Foreskin fibroblast (primary cell): ENCODE measurements at places on chromosomes 2 and 18.

GRCh38 chr2:71503837-71504236, 50.5 kb downstream of the DYSF start:
- no peak for DNase-seq

- peak; percentile 61 for DNase-seq
Measured at GRCh38 chr2:177604271-177605065, 211.9 kb downstream of the AGPS start.

GRCh38 chr2:146990311-146991054, 854.3 kb upstream of the ACVR2A start:
- peak; percentile 83 for DNase-seq

GRCh38 chr2:236117401-236117800, 50.8 kb downstream of the GBX2 start:
- DNase-seq = no peak

GRCh38 chr2:48240912-48241311, 289.0 kb upstream of the STON1 start:
- no peak for DNase-seq

GRCh38 chr2:99725820-99726219, 236.0 kb upstream of the REV1 start:
- no peak for DNase-seq

DNA sequence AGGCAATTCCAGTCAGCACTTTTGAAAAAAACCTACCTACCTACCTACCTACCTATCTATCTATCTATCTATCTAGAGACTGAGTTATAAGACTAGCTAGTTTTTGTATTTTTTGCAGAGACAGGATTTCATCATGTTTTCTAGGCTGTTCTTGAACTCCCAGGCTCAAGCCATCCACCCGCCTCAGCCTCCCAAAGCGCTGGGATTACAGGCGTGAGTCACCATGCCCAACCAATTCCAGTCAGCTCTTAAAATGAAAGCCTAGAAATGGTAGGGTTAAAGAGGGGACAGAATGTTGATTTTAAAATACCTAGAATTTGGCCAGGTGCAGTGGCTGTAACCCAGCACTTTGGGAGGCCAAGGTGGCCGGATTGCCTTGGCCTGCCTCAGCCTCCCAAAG, 19.1 kb downstream of the MSH2 start:
- peak; percentile 17 for DNase-seq

- peak; percentile 51 for DNase-seq
Measured at GRCh38 chr2:187434342-187434785, 13.7 kb downstream of the CALCRL start.

- no peak for DNase-seq
Measured at GRCh38 chr2:176103194-176103593, 3.6 kb downstream of the HOXD12 start.

- peak; percentile 94 for DNase-seq
Measured at GRCh38 chr2:234032279-234032856, 18.1 kb upstream of the SPP2 start.

- DNase-seq = peak; percentile 56
Measured at GRCh38 chr2:199148076-199148845, 309.5 kb downstream of the SATB2 start.

DNA sequence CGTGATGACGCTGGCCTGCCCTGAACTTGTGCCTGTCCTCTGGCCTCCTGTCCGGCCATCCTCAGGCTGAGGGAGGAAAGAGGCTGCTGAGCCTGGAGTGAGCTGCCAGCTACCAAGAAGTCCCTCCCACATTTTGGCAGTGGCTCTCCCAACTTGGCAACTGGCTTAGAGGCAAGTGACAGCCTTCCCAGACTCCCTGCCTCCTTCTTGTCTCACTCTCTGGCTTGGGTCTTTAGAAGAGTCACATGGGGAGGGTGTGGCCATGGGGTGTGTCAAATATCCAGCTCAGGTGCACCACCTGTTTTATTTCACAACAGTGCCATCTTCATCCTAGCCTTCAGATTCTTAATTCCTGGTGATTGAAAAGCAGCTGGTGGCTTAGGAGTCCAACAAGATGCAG, 222.9 kb downstream of the PRKCE start:
- no peak for DNase-seq

GRCh38 chr18:10739152-10739551, 213.3 kb downstream of the NAPG start:
- DNase-seq = no peak

DNA sequence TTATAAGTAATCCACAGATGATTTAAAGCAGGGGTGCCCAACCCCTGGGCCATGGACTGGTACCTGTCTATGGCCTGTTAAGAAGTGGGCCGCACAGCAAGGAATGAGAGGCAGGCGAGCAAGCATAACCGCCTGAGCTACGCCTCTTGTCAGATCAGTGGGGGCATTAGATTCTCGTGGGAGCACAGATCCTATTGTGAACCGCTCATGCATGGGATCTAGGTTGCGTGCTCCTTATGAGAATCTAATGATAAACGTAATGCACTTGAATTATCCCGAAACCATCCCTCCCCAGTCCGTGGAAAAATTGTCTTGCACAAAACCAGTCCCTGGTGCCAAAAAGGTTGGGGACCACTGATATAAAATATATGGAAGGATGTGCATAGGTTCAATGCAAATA, 153.7 kb downstream of the CSRNP3 start:
- DNase-seq = no peak

DNA sequence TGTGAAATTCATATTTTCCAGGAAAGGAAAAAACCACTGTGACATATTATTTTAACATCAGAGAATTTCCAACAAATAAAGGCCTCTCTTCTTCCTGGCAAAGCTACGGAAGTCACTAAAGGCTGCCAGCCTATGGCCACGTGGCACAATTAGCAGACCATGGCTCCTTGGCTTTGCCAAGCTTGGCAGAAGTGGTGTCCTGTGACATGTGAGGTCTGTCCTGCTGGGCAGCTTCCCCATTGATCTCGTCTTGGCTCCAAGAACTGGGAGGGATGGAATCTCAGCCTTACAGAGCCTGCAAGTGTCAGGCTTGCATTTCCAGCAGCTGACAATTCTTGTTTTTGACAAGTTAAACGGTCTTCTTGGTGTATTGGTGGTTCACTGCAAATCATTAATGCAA, 226.9 kb upstream of the THSD7B start:
- DNase-seq = no peak

- no peak for DNase-seq
Measured at GRCh38 chr2:172761306-172761705, 25.7 kb downstream of the RAPGEF4 start.

DNA sequence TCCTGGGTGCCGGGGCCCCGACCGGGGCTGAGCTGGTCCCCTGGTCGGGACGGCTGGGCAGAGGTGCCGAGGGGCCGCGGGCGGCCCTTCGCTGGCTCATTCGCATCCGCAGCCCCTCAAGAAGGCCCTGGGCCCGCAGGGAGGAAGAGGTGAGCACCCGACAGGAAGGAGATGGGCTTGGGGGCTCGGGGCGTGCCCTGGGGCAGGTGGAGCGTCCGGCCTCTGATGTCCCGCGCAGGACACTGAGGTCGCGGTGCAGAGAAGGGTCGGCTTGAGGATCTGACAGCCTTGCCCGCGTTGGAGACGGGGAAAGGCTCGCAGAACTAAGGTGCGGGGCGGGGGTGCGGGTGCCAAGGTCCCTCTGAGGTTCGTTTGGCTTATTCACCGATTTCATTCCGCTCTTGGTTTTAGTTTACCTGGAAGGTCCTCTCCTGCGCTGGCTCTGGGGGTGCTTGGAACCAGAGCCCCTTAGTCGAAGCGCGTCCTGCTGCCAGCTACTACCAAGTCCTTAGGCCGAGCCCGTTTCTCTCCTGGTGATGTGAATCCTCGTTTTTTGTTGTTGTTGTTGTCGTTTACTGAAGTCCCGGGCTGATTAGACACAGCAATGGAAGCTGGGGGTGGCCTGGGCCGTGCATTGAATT, 18.9 kb upstream of the CD8A start:
- DNase-seq = no peak

DNA sequence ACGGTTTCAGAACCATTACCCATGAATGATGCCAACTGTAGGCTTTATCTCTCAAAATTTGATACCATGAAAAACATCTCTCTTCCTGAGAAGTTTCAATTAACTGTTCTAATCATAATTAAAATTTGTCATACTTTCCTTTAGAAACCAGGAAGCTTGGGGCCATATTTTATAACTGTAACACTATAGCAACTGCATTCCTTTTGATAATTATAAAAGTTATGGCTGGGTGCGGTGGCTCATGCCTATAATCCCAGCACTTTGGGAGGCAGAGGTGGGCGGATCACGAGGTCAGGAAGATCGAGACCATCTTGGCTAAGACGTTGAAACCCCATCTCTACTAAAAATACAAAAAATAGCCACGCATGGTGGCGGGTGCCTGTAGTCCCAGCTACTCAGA, 70.6 kb downstream of the DNAH7 start:
- DNase-seq = no peak

- DNase-seq = peak; percentile 94
Measured at GRCh38 chr2:180125245-180125962, 118.3 kb upstream of the CWC22 start.

DNA sequence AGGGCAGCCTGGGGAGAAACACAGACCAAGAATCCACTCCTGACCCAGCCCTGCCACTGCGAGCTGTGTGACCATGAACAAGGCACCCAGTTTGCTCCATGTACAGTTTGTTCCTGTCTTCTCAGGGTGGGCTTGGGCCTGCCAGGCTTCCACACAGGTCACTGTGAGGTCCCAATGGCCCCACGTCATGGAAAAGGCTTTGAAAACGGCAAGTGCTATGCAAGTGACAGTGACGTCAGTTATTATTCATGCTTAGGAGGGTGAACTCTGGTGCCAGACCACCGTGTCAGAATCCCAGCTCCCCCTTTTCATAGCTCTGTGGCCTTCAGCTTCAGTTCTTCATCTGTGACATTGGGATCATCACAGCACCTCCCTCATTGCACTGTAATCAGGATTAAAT, 87.1 kb downstream of the TNS1 start:
- DNase-seq = no peak

DNA sequence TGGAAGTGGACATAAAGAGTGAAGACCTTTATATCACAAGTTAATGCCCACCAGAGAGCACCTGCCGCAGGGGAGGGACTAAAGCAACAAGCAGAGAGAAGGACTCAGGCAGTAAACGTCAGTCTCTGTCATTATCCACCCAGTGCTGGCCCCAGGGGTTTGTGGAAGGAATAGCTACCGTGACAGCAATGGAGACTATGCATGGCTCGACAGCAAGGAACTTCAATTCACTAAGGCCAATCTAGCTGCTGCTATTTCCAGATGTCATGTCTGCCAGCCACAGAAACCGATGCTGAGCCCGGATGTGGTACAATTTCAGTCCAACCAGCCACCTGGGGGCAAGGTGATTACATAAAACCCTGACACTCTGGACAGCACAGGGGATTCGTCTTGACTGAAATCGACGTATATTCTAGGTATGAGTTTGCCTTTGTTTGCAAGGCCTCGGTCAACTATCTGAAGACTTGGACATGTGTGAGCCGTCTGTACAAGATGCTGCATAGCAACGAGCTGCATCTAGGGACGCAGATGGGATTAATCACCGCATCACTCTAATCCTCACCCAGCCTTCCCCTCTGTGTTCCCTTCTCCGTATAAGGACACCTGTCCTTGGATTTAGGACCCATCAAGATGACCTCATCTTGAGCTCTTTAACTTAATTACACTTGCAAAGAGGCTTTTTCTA, 154.1 kb upstream of the SH3BP4 start:
- peak; percentile 79 for DNase-seq

- DNase-seq = no peak
Measured at GRCh38 chr2:132268977-132269523, 107.3 kb upstream of the ANKRD30BL start.

DNA sequence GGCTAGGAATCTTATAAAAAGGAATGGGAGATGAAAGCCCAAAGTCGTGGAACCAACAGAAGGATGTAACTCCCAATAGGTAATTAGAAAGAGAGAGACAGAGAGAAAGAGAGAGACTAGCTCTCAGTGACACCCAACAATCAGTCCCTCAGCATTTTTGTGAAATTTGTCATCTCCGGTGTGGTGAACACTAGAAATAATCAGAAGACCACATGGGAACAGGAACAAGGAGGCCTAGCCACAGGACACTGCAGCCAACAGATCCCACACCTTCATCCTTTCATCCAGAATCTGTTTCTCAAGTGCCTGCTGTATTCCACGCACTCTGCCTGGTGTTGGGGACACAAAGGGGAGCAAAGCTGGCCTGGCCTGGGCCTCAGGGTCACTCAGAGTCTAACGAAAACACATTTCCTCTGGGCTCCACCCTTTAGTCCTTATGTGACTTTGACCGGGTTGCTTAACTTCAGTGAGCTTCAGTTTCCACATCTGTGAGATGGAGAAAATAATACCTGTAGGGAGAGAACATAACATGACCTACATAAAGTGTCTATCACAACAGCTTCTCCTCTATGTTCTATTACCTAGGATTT, 53.1 kb downstream of the EHD3 start:
- no peak for DNase-seq

GRCh38 chr2:10326151-10326616, 23.5 kb downstream of the HPCAL1 start:
- no peak for DNase-seq

DNA sequence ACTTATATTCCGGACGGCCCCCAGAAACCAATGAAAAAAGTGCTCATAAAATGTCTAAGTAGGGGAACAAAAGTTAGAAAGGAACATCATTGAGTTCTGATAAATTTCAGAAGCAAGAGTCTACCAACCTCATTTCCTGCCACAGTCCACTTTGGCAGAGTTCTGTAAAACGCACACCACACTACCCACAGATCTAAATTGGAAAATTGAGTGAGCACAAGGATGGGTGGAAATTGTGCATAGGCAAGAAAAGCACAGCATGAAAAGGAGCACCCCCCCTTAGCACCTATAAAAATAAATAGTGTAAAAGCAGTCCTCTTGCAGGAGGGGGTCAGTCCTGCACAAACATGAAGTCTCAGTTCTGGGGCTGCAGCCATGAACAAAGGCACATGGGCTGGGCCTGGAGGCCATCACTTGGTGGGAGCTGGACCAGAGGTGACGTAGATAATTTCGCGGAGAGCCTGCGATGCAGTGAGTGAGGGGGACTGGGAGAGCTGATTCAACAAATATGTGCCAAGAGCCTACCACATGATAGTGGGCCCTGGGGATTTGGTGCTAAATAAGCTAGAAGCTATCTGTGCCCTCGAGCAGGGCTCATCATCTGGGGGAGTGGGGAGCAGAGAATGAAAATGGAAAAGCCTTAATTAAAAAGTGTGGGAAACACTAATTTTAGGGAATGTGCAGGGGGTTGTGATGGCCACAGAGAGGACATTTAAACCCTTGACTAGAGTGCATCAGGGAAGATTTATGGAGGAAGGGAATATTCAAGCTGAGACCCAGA, 48.9 kb upstream of the SPP2 start:
- DNase-seq = no peak

DNA sequence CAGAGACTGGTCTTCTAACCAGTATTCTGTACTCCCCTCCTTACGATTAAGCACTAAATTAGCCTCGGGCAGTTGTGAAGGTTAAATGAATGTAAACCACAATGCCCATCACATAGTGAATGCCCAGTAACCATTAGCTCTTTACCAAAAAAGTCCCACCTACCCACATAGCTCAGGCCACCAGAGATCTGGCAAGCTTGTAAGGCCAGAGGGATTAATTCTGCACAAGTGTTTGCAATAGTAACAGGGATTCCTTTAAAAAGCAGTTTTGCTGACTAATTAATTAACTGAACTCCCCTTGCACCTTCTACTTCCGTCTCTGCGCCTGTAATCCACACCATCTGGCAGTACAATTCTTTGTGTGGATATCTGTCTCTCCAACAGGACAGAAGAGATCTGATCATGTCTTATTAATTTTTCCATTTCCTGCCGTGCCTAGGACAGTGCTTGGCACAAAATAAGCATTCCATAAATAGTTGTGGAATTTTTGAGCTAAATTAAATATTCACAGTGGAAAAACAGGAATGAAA, 36.2 kb upstream of the IGFBP2 start:
- no peak for DNase-seq

- peak; percentile 81 for DNase-seq
Measured at GRCh38 chr18:59024829-59025228, 114.9 kb upstream of the SEC11C start.

GRCh38 chr2:64328756-64329155, 125.2 kb upstream of the LGALSL start:
- DNase-seq = no peak
